Right atrium auricular region (tissue), 2 donors: ENCODE measurements at places on chromosomes 7 and 10. TPM values are rescaled to one million over a fixed set of nuclear protein-coding genes. Genes with fewer than 3 reads are reported as not detected.

DNA sequence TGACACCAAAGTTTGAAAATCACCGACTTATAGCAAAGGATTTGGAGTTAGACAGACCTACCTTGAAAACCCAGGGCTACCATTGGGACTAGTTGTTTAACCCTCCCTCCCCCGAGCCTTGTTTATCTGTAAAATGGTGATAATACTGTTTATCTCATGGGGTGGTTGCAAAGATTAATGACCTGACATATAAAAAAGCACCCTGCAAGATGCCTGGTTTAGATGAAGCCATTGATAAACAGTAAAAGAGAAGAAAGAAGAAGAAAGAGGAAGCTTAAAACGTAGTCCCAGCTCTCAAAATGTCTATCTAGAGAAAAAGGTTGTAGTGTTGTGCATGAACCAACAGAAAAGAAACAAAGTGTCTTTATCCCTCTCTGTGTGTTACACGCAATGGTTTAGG lies 145.7 kb downstream of the FGFR2 start:
- DNase-seq = no peak

GRCh38 chr10:34931216-34931615 lies 116.1 kb upstream of the PARD3 start:
- no peak for DNase-seq

DNA sequence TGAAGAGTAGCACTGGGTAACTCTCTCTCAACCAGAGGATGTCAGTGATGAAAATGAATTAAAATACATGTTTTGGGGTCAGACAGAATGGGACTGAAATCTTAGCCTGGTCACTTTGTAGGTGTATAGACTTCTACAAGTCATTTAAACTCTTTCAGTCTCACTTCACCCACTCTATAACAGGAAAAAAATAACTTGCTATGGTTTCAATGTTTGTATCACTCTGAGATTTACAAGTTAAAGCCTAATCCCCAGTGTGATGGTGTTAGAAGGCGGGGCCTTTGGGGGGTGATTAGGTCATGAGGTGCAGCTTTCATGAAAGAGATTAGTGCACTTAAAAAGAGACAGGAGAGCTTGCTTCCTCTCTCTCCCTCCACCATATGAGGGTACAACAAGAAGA lies 134.8 kb downstream of the INHBA start:
- no peak for DNase-seq

Gene PAPOLB
- 0.11 TPM for total RNA-seq

GRCh38 chr10:72274730-72275350 lies 1.1 kb downstream of the DDIT4 start:
- DNase-seq = peak; percentile 79

DNA sequence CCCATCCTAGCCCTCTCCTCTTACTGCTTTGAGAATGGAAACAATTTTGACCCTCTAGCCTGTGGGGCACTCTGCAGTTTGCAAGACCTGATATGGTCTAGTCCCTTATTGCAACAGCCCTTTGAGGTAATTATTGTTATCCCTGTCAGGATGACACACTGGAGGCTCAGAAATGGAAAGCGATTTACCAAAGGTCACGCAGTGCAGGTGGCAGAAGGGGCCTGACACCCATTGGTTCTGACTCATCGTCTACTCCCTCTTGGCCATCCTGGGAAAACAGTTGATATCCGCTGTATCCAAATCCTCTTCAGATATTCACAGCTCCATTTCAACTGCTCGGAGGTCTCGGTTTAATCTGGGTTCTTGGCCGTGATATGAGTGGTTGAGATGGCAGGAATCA lies 44.7 kb upstream of the AQP1 start:
- no peak for DNase-seq

DNA sequence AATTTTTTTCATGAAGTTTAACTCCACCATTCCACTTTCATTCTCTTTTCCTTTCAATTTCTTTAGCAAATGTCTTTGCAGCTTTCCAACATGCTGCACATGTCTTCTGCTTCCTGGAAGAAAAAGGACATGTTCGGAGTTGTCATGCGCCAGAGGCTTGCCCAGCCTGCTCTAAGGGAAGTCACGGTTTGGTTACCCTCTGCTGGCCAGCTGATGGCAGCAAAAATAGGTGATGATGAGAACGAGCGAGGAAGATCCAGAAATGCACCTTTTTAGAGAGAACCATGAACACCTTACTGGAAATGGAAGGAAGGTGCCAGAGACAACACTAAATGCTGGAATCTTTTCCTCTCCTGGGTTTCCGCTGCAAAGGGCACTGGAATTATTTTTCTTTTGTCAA lies 4.9 kb upstream of the ZSCAN21 start:
- DNase-seq = no peak

- DNase-seq = peak; percentile 87
These were observed 65.0 kb downstream of the STK17A start for GRCh38 chr7:43647673-43648472.

- no peak for DNase-seq
These were observed 18.8 kb downstream of the IMPDH1 start for GRCh38 chr7:128390871-128391565.

Gene FAM25A
- total RNA-seq = not detected

GRCh38 chr7:128026551-128026950 lies 4.7 kb downstream of the LRRC4 start:
- DNase-seq = no peak

GRCh38 chr10:59234816-59235429 lies 58.5 kb downstream of the PHYHIPL start:
- no peak for DNase-seq

- peak; percentile 63 for DNase-seq
These were observed 128.6 kb downstream of the OAT start for GRCh38 chr10:124289851-124290795.

DNA sequence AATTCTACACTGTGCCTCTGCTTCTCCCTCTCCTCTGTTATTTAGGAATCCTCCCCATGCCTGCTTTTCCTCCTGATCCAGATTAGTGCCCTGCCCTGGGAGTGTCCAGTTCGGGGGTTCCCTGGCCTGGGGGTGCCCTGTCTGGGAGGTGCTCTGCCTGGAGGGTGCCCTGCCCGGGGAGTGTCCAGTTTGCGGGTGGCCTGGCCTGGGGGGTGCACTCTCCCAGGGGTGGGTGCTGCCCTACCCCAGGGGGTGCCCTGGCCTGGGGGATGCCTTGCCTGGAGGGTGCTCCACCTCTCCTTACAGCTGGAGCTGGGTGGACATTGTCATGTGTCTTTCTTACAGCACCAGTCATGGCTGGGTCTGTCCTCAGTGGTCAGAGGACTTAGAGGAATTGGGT lies 20.2 kb downstream of the RAMP3 start:
- DNase-seq = no peak

DNA sequence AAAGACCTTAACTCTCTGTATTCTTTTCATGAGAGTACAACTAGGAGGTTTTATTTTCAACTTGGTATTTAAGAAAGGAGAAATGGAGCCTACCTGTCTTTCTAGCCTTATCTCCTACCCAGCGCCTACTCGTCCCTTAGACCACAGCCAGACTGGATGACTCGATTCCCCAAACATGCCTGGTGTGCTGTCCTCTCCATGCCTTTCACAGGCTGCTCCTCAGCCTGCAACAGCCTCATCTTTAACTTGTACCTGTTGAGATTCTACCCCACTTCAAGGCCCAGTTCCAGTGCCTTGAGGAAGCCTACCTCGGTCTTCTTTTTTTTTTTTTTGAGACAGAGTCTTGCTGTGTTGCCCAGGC lies 29.4 kb downstream of the CPA1 start:
- DNase-seq = no peak

Gene HOXA9
- total RNA-seq = not detected

GRCh38 chr10:81065474-81065873 lies 527.8 kb downstream of the SH2D4B start:
- no peak for DNase-seq

DNA sequence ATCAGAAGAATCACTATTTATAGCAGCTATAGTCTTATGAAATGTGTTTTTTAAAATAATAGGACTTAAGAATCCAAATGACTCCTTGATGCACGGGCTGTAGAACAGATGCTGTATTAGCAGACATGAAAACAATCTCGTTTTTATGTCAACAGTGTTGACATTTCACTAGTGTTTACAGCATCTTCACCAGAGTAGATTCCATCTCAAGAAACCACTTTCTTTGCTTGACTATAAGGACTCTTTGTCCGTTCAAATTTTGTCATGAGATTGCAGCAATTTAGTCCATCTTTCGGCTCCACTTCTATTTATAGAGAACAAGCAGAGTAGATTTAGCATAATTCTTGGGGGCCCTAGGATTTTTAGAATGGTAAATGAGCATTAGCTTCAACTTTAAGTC lies 295.1 kb downstream of the EXOC4 start:
- DNase-seq = no peak
